ENCODE measurements at places on chromosomes 12 and 14. TPM values are rescaled to one million over a fixed set of nuclear protein-coding genes. Genes with fewer than 3 reads are reported as not detected.

The LBHD2 gene
- total RNA-seq: not detected

DNA sequence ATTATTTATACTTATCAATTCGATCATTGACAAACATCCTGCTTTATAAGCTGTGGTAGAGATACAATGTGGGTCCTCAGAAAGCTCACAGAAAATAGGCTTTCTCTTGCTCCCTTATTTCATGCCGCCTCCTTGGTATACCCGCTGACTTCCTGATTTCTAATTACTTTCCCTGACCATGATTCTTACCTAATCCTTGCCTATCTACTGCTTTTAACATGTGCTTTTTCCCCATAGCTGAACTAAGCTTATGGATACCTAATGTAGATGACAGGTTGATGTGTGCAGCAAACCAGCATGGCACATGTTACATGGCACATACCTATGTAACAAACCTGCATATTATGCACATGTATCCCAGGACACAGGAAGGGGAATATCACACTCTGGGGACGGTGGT lies 65.1 kb downstream of the ITPR2 start:
- DNase-seq: no peak

GRCh38 chr12:6556857-6557256 lies 1.0 kb upstream of the IFFO1 start:
- no peak for DNase-seq

DNA sequence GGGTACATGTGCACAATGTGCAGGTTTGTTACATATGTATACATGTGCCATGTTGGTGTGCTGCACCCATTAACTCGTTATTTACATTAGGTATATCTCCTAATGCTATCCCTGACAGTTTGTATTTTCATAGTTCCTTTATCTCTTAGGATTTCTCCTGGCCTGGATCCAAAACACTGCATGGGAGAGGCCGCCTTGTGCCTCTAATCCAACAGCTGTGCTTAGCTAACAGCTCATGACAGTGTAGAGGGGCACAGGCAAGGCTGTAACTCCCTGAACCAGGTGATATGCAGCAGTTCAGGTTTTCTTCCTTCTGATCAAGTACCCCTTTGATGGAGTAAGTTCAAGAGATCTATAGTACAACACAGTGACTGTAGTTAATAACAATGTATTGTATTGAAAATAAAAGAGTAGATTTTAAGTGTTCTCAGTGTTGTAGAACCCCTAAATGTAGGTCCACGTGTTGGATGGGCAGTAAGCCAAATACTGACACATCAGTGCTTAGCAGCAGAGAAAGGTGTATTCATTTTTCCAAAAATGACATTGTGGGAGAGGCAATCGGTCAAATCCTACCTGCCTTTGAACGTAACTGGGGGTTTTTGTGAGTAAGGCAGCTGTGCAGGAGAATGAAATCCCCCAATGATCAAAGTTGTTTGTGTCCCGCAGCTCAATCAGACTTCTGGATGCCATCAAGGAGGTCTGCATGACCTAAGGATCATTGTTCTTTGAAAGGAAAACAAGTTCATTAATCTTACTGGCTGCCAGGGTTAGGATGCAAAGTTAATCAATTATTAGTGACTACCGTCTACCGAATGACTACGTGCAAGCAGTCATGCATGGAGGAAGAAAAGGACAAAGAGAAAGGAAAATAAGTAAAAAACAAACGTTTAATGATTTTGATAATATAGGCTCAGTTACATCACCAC lies 89.3 kb upstream of the FGD4 start:
- no peak for DNase-seq

Data from GM12878 (cell line).